Stimulated activated CD4-positive, alpha-beta T cell treated with anti-CD3 and anti-CD28 coated beads, Interleukin-12 subunit alpha, Interleukin-12 subunit beta, amount 100 ng/mL, for 24 hours (primary cell): ENCODE measurements at places on chromosomes 5 and 9.

GRCh38 chr9:135965124-135965756, 4.1 kb upstream of the UBAC1 start:
- no peak for DNase-seq

DNA sequence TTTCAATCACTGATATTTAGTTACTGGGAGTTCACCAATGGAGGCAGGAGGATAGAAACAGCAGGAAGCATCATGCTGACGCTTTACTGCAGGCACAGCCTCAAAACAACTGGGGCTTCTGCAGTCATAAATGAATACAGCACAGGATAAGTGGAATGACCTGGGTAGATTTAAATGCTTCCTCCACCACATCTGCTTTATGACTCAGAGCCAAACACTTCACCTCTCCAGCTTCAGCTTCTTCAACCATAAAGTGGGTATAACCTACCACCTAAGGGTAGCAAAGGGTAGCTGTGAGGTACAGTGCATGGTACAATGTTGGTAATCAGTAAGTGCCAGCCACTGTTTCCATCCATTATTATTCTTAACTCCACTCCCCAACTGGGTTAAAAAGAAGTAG, 28.4 kb downstream of the RASEF start:
- DNase-seq, result no peak

- DNase-seq, result no peak
Measured at GRCh38 chr9:34687276-34688030, 3.6 kb downstream of the CCL19 start.

GRCh38 chr5:114948363-114948762, 221.3 kb downstream of the TRIM36 start:
- no peak for DNase-seq

DNA sequence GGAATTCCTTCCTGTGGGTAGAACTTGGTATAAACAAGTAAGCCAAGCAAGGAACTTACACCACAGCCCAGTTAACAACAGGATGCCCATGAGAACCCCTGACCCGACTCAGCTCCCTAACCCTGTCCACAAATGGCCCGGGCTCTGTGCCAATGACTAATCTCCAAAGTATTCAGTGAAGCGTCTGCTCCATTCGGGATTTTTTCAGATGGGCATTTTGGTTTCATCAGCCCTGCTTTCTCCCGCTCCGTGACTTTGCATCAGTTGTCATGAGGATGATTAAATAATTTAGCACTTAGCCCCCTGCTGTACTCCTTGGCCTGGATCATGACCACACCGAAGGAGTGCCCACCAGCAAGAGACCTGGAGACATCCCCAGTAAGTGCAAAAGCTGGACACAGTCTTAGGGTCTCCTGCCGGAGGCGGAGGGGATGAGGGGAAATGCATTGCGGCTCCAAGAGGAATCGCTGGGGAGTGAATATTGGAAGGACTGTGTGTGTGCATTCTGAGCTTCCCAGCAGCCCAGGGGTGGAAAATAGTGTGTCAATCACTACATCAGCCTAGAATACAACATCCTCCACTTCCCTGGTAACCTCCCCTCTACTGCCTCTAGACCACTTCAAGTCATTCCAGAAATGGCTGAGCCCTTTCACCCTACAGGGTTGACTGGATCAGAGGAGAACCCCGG, 41.4 kb upstream of the DNAH5 start:
- no peak for DNase-seq

- no peak for DNase-seq
Measured at GRCh38 chr9:96524764-96525163, 74.8 kb downstream of the HABP4 start.
